Activated CD4-positive, alpha-beta T cell treated with anti-CD3 and anti-CD28 coated beads for 1 hour (primary cell): ENCODE measurements at places on chromosomes 3 and 15.

DNA sequence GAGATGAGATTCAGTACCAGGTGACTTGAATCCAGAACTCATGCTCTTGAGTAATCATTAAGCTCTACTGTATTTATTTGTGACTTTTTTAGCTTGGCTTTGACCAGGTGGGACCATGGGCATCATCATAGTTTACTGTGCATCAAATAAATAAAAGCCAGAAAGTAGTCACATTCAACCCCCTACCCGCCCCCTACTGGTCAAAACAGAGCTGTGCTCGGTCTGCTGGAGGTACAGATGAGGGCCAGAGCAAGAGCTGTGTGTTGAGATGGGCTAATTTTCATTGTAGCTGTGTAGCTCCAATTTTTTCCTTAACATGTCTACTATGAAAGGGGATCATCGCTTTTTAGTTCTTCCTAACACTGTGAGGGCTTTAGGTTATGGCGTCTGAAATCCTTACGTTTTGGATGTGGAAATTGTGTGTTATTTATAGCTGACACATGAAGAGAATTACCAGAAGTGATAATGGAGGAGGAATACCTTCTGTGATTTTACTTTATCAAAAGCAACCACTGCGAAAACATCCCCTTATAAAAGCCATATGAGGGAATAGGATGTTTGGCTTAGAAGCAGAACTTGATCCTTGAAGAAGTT, 375.1 kb downstream of the PTPRG start:
- DNase-seq: no peak

GRCh38 chr3:180570238-180570637, 31.7 kb upstream of the TTC14 start:
- no peak for DNase-seq

GRCh38 chr3:173553635-173554280, 156.2 kb downstream of the NLGN1 start:
- DNase-seq: no peak

- no peak for DNase-seq
Measured at GRCh38 chr15:79432345-79433275, 474 bp downstream of the MINAR1 start.

DNA sequence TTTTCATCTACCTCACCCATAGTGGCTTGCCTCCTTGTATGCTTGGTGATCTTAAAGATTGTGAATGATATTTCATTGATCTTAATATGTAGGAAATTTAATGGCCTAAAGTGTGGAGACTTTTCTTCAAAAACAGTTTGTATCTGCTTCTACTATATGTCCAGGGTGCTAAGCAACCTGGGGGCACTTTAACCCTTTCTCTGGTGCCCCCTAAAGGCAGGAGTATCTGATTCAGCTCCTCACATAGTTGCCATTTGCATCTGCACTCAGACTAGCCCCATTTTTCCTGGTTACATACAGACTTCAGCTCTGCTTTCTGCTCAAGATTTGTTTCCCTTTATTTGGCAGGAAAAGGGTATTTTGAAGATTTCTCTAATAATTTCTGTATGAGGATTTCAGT, 5.2 kb upstream of the PFN2 start:
- DNase-seq: no peak

GRCh38 chr3:17733215-17733614, 9.2 kb downstream of the TBC1D5 start:
- no peak for DNase-seq
